ENCODE measurements at places on chromosomes 2 and 18.

DNA sequence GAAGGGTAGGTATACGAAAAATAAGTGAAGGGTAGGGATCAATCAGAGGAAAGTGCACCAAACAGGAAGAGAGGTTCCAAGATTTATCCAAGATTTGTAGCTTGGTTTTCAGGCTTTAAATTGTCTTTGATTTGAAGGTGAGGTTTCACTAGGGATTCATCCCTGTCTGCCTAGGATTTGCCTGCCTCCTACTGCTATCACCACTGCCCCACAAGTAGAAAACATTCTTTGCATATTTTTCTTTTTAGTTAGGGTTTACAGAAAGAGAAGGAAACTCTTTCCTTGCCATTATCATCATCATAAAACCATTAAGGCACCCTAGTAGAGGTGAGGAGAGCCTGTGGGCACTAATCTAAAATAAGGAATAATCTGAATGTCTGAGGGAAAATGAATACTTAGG lies 45.8 kb upstream of the TANC1 start:
- no peak for DNase-seq

DNA sequence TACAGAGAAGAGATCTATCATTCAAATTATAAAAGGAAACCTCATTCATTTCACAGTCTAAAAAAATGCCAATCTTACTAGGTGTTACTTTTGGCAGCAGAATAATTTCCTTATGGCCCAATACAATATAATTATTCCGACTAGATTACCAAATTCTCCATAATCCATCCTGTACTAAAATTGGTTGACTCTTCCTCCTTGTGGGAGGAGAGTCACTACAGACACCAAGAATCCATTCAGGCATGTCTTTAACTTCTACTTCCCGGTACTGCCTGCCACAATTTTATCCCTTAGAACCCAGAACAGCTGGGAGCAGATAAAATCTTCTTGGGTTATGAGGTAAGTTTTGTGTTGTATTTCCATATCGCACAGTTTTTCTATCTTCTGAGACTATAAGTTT lies 9.9 kb downstream of the FARSB start:
- DNase-seq = no peak

DNA sequence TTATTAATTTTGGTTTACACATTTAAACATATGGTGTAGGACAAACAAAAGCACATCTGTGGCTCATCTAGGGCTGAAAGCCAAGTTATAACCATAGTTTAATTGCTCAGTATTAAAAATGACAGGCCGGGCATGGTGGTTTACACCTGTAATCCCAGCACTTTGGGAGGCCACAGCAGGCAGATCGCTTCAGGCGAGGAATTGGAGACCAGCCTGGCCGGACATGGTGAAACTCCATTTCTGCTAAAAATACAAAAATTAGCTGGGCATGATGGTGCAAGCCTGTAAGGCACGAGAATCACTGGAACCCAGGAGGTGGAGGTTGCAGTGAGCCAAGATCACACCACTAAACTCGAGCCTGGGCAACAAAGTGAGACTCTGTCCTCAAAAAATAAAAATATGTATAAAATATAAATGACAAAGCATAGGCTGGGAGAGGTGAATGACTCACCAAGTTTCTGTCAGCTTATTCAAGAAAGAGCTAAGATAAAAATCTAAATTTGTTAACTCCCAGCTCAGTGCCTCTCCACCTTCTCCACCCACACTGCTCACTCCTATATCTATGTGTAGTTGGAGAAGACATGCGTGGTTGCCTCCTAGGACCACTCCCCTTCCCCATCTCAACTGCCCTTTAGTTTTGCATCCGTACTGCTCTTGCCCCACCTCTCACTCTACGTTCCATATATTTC lies 79.2 kb upstream of the PID1 start:
- no peak for DNase-seq

GRCh38 chr2:10785260-10785659 lies 27.3 kb downstream of the PDIA6 start:
- no peak for DNase-seq

DNA sequence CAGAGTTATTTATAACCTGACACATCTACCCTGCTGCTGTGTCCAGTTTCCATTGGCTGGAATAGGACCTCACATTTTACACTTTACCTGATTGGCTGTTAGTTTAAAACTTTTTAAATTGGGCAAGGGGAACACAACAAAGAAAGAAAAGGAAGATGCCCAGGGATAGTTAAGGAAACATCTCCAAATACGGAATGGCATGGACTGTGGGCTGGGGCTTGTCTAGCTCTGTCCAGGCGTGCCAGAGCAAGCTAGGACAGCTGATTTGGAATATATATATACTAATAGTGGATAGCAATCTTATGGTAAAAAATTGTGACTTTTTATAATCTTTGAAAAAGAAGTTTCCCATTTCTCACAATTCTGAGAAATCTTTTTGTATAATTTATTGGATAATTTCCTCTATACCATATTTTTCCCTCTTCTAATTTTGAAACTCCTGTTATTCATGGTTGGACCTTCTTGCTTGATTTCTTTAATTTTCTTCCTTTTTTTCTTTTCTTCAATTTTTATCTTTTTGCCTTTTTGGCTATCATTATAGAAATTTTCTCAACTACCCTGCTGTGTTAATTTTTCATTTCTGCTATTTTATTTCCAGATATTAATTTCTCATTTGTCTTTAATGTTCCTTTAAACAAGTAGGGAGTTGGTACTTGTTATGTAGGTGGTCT lies 55.9 kb downstream of the COMMD1 start:
- no peak for DNase-seq

- no peak for DNase-seq
Measured at GRCh38 chr2:173599821-173600359, 245.2 kb downstream of the CDCA7 start.

DNA sequence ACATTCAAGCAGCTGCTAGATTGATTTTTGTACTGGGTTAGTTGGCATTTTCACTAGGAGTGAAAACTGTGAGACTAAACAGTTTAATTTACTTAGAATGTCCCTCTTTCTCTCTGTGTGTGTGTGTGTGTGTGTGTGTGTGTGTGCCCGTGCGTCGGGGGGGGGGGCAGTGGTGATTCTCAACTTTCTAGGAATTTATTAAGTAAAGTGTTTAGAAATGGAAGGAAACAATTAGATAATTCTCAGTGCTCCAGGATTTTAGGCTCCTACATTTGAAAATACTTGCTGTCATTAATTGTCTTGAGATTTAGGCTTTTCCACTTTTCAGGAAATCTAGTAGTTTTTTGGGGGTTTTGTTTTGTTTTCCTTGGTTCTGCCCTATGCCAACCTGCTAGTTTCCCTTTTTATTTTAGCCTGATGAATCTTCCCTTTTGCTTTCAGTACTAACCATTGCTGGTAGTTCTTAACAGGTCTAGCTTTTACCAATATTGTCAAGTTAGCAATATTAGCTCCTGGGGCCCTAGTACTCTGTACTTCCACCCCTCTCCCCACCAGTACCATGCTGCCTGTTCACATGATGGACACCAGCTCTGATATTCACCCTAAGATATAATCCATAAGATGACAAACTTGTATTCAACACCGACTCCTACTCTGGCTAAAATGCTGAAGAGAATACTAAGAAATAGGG lies 4.9 kb downstream of the EPAS1 start:
- DNase-seq = no peak

DNA sequence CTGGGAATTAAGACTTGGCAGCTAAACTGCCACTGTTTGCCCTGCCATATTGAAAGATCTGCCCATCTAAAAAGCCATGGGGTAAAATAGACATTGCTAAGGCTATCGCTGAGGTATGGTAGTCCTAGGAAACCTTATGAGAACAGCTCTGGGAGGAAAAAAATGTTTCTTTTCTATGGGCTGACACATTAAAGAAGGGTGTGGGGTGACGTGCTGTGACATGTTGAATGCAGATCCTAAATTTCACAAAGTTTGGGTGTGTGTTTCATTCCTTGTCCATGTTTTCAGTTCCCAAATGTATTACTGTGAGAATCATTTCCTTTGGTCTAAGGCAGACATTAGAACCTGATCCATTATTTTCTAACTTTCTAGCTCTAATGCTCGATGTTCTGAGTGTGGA lies 766.4 kb downstream of the BCL11A start:
- DNase-seq = no peak

DNA sequence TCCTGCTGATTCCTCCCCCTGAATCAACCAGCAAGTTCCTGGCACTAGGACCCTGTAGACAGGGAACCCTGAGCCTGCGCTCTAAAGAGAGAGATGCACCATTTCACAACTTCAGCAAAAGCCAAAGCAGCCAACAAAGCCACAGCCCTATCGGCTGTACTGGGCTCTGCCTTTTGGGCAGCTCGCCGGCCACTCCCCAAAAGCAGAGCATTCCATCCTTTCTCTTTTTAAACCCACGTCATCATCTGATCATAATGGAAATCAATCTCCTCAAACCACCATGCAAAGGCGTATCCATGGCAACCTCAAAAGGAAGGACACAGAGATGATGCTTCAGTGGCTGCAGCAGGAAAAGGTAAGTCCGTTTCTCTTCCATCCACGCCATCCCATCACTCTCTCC lies 5.3 kb upstream of the DCTN1 start:
- DNase-seq = no peak

GRCh38 chr18:30999186-30999585 lies 43.4 kb downstream of the DSC3 start:
- no peak for DNase-seq
